Epithelial cell of alveolus of lung (primary cell): ENCODE measurements at places on chromosomes 12 and 14. TPM values are rescaled to one million over a fixed set of nuclear protein-coding genes. Genes with fewer than 3 reads are reported as not detected.

Gene GUCY2C
- total RNA-seq, result not detected in 2 replicates

Gene PLEKHD1
- 0.08 TPM in 1 of 2 replicates, not detected in the other for total RNA-seq

Gene DAO
- not detected in 2 replicates for total RNA-seq

Gene ARF6
- total RNA-seq, result 61.6 and 64.6 TPM in 2 replicates
